Cortex of kidney (tissue), 1 donor: ENCODE measurements at places on chromosomes 6 and 20.

DNA sequence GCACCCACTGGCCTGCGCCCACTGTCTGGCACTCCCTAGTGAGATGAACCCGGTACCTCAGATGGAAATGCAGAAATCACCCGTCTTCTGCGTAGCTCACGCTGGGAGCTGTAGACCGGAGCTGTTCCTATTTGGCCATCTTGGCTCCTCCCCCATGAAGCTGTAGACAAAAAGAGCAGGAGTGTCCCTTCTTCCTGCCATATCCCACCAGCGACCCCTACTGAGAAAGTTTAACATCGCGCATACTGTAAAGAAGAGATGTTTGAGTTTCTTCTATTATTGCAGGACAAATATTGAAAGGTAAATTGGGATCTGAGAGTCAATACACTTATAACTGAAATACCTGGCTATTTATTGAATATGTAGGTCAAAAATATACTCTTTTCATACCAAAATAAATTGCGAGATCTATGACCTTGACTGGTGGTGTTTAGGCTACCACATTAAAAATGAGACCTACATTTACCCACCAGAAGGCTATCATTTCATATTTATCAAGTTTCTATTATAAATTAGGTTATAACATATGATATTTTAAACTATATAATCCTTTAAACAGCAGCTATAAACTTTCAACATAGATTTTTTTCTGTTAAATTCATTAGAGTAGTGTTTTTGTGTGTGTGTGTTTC, 586.3 kb downstream of the HTR1B start:
- DNase-seq = no peak

- no peak for DNase-seq
Measured at GRCh38 chr6:40671001-40671693, 84.0 kb upstream of the LRFN2 start.

DNA sequence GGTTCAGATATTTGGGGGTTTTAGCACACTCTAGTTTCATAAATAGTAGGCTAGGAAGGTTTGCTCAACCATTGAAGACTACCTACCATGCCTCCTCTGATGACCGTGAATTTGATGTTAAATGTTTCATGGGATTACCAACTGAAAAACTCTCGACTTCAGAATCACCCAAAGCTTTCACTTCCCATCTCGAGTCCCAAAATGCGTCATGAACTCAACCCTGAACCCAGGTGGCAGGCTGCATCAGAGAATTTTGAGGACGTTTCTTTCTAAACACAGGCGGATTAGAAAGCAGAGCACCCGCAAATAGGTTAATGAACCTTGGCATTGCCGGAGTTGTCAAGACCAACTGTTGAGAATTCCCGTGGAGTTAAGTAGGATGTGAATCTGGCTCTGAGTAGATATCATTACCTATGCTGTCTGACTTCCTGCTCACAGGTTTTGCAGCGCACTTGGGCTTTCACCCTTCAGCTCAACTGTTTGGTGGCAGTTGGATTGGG, 98.4 kb upstream of the ADTRP start:
- no peak for DNase-seq

DNA sequence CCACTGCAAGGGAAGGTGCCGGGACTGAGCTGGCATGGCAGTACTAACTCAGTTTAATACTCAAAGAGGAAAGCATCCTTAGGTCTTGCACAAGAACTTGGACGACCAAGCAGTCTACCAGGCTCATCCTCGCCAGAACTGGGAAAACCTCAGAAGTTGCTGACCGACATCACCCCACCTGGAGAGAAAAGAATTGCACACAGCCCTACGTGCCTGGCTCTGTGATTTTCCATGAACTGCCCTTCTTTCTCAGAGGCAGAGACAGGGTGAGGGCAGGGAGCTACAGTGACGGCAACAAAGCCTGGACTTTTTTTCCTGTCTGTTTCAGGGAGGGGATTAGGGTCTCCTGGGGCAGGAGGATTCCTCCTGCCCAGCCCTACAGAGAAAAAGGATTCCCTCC, 8.0 kb downstream of the JAG1 start:
- no peak for DNase-seq

DNA sequence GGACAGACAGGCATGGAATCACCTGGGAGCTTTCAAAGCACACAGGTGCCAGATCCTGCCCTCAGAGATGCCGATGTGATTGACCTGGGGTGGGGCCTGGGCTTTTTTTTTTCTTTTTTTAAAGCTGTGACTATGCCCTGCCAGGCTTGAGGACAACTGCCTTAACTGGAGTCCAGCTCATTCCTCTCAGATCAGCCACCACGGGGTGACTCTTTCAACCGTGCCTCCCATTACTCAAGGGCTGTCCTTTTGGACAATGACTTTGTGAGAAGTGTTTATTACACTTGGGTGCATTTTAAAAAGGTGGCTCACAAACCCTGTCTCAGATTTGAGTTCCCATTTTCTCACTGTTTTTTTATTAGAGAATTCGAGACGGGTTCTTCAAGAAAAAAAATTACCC, 57.1 kb upstream of the RALY start:
- DNase-seq = no peak
